Motor neuron (in vitro differentiated cells): ENCODE measurements at places on chromosomes 1 and 21.

DNA sequence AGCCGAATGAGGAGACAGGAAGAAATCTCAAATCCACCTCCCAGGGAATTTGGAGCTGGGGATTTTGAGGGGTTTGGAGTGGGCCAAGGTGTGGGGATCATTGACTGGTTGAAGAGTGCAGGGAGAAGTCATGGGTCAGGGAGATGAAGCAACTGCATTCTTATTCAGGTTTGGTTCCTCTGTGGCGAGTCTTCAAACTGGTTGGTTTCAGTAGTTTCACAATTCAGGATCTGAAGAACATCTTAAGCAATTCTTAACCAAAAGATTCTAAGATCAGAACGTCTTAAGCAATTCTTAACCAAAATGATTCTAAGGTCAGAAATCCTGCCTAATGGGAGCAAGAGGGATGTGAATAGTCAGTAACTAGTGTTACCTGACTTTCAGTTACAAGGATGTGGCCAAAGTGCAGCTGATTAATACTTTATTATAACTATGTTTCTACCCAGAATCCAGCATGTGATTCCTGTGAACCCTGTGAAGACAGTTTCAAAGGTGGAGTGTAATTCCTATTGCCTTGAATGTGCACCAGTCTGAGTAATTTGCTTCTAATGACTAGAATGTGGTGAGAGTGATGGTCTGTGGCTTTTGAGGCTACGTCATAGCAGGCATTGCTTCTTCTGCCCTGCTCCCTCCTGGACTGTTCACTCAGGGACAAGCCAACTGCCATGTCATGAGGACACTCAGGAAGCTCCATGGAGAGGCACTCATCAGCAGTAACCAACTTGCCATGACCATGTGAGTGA lies 61.2 kb downstream of the OLFML3 start:
- no peak for ATAC-seq

DNA sequence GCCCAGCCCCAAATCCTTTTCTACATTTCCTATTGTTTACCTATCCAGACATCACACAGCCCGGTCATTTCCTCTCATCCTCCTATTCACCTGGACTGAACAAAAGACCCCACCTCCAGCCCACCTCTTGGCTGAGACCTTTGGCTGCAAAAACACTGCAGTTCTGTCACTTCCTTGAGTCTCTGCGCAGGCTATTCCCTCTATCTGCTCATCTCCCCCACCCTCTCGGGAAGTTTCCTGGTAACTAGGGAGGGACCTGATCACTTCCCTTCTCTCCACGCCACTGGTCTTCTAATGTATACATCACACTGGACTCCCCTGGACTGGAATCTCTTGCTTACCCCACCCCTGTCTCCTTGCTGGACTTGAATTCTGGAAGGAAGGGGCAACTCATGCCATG lies 5.3 kb downstream of the HTR1D start:
- ATAC-seq = no peak

DNA sequence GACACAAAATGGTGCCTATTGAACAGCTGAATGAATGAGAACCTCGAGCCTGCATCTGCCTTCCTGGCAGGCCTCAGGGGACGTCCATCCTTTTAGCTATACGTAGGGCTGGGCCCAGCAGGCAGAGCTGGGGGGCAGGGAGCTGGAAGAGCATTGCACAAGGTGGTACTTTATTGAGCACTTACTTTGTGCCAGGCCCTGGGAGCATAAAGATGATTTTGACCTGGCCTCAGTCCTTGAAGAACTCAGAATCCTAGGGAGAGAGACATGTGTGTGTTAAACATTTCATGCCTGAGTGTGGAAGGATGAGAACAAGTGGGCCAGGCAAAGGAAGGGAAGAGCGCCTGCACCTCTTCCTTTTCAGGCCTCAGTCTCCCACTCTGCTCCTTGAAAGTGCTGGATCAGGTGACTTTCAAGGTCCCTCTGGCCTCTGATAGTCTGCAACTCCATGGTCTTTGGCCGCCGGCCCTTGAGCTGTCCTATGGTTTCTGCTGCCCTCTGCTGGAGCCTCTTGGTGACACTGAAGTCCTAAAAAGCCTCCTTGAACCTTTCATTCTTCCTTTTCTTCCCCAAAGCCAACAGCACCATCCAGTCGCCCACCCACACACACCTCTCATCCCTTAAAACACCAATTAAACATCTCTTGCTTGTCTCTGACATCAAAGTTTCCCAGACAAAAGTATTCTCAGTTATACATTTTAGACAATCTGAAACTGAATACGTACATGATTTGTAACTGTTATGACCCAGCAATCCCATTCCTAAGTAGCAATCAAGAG lies 3.5 kb upstream of the PEAR1 start:
- ATAC-seq = peak; percentile 62

DNA sequence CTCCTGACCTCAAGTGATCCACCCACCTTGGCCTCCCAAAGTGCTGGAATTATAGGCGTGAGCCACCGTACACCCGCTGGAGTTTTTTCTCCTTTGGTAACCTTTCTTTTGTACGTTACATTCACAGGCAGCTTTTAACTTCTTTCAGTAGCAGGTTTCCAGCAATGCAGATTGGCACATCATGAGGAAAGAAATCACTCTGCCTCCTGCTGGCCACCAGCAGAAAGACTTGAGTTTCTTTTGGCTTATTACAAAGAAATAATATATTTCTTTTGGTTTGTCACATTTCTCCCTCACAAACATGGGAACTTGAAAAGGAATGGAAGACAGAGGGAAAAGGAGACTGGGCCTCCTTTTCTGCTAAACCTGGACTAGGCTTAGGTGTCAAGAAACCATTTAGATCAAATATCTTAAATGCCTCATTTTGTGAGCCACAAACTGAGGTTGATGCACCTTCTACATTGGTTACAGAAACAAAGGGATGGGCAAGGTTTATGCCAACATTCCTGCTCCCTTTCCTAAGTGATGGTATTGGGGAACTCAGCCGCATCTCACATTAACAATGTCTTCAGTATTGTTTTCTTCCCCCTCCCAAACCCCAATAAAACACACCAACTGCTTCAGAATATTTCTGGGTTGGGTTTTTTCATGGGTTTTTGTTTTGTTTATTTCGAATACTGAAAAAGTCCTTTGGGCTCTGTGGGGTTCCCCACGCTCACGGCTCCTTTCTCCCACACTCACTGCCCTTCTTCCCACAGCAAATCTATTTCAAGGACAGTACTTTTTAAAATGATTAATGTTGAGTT lies 7.7 kb downstream of the ENSA start:
- ATAC-seq = no peak

- peak; percentile 85 for ATAC-seq
Observed at GRCh38 chr1:201072149-201072548, 40.1 kb downstream of the CACNA1S start.

DNA sequence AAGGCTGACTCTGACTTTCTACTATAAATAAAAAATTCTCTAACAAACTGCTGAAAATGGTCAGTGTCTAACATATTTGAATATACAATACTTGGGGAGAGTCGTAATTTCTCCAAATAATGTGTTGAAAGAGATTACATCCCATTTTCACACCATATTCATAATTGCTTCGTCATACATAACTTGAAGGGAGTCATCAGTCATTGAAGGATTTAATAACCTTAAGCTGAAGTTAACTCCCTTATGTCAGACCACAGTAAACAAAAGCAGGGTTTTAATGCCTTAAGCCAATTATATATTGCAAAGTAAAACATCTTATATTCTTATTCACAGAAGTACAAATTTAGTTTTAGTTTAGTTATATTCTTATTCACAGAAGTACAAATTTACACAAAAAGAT lies 129.9 kb downstream of the RERE start:
- no peak for ATAC-seq
